BJ (cell line): ENCODE measurements at places on chromosomes 5 and 9. TPM values are rescaled to one million over a fixed set of nuclear protein-coding genes. Genes with fewer than 3 reads are reported as not detected.

GRCh38 chr9:99822109-99822805 is 572 bp downstream of the NR4A3 start:
- DNase-seq, result no peak

The ENTPD2 gene
- polyA plus RNA-seq, result not detected in 2 replicates

DNA sequence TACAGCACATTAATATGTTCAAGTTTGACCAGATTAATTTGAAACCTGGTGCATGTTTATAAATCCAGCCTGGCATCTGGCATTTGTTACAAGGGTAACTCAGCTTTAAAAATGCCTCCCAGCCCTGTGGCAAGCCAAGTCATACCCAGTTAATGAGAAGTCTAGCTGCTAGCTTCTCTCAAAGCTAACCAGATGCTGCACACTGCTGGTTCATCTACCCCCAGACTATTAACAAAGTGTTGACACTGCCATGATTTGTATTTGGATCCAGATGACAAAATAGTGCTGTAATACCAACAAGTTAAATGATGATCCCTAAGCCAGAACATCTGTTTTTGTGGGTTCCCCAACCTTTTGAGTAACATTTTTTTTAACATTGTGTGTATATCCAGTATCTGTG is 573.7 kb upstream of the DAB2 start:
- DNase-seq, result no peak

- no peak for DNase-seq
These were observed 26.9 kb downstream of the FGD3 start for GRCh38 chr9:92974161-92974661.

DNA sequence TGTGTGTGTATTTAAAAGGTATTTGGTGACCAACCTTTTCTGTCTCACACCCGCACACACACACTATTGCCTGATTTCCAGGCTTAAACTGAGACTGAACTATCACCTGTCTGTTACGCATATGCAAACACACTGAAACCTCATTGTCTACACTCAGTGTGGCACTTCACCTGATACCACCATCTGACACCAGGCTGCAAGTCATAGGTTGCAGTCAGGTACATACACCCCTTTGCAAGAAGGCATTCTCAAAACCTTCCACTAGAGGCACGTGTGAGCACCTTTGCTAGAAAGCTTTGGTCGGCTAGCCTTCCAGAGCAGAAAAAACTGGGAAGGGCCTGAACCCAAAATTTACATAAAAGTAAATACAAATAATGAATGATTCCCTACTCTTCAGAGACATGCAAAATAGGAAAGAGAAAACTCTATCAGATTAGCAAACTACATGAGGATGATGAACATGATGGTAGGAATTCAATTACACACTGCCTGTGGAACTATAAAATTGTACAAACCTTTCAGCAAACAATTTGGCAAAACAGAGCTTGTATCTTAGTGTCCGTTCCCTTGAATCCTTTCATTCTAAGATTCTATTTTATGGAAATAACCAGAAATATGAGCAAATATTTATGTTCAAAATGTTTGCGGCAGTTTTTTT is 5.9 kb upstream of the FOXD1 start:
- no peak for DNase-seq
